Bone marrow (tissue), 2 donors: ENCODE measurements at places on chromosomes 5 and 9.

DNA sequence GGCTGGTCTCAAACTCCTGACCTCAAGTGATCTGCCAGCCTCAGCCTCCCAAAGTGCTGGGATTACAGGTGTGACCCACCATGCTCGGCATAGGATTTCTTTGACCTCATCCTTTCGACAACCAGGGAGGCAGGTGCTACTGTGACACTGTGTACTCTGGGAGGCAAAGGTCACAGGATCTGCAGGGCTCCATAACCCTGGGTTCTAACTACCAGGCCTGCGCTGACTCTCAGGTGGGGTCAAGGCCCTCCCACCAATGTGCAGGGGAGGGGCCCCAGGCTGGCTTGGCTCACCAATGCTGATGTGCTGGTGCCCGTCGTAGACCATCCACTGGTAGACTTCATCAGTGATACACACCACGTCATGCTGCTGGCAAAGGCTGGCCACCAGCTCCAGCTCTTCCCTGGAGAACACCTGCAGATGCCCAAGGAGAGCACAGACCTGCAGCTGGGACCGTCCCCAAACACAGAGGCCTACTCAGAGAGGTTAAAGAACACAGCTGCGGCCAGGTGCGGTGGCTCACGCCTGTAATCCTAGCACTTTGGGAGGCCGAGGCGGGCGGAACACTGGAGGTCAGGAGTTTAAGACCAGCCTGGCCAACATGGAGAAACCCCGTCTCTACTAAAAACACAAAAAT lies 7.0 kb upstream of the SPOUT1 start:
- no peak for DNase-seq

DNA sequence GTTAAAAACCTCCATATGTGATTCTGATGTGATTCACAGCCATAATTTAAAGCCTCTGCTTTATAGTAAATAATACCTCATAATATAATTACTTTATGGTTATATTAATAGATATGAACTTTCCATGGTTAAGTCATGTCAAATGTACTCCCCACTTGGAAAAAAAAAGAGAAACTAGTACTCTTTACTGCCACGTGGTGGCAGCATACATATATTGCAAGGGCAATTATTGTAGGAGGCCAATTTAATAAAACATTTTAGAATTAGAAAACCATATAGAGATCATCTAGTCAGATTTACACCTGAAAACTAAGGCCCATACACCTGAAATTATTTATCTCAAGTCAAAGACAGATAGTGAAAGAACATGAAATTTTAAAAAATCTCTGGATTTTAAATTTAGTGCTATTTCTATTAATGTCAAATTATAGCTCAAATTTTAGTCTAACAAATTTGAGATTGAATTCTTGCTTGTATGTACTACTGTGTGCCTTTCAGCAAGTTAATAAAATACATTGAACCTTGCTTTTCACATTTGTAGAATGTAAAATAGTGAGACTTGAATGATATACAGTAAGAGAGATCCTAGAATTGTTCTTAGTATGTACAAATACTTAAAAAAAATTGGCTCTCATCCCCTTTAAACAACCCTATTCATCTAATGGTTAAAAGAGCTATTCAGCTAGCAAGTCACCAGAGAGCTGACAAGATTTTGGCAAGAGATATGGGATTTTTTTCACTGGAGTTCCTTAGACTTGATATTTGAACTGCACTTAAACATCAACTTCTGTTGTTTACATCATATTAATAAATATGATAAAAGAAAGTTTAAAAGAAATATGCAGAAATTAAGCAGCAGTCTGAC lies 603.8 kb downstream of the TLE4 start:
- DNase-seq: no peak

DNA sequence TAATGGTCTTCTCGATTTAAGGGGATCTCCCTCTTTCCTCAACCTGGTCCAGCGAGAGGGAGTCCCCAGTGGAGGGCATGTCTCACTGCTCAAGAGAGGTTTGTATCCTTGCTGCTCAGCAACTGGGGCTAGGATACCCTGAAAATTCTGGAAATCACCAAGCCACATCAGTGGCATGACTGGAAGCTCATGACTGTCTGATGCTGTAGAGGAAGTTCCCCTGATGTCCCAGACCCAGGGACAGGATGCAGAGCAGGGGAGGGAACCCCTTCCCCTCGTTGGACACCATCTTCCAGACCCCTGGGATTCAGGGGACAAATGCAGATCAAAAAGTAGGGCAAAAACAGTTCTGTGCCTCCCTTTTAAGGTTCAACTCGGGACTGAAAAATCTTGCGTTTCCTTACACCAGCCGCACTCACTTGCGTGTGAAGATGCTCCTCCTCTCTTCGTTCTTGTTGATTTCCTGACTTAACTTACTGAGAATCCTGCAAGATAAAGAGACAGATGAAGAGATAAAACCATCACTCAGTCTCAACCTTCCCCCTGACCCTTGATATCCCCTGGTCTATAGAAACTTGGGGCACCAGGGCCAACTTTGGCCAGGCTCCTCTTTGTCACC lies 22.1 kb downstream of the LCP2 start:
- DNase-seq: no peak

GRCh38 chr5:173707392-173707791 lies 90.9 kb upstream of the BOD1 start:
- DNase-seq: no peak

DNA sequence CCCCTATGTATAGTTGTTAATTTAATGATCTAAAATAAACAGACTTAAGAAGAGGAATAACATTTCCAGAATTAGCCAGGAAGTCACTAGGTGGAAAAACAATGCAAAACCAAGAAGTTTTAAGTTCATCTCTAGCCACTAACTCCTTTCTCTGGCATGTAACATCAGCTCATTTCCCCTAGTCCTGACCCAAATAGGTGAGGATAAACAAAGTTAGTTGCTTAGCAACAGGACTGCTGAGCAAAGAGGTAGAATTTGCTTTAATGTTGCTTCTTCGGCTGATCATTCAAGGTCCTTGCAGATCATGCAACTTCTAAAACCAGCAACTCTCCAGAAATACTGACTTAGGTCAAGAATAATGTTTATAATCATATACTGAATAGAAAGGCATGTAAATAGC lies 675.8 kb downstream of the CETN3 start:
- DNase-seq: no peak

DNA sequence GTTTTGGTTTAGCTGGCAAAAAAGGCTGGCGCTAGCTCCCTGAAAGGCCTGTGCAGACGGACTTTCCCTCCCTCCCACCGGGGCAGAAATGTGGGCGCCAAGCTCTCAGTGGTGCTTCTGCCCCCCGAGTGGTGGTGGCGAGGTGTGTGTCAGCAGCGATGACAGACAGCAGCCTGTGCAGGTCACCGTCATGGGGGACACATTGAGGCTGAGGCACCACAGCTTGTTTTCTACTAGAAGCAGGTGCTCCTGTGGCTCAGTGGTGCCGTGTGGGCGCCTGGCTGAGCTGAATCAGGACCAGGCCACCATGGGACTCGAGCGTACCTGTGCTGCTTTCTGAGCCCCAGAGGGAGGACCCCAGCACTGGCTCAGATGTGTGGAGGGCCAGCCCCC lies 6.2 kb downstream of the WNK2 start:
- no peak for DNase-seq

DNA sequence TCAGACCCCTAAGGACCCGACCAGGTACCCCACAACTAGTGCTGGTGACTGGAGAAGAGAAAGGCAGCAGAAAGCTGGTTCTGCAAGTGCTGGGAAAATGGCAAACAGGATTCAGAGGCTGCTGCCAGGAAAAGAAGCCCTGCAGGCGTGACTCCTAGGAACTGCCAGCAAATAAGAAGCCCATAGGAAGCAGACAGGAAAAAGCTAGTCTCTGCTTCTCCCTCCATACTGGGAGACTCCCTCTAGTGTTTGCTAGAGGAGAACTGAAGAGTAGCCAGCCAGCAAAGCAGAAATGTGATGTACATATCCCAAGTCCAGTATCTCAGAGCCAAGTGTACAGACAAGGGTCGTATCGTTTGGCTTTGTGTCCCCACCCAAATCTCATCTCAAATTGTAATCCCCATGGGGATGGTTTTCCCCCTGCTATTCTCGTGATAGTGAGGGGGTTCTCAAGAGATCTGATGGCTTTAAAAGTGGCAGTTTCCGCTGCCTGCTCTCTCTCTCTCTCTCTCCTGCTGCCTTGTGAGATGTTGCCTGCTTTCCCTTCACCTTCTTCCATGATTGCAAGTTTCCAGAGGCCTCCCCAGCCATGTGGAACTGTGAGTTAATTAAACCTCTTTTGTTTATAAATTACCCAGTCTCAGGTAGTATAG lies 38.1 kb upstream of the TUSC1 start:
- no peak for DNase-seq

DNA sequence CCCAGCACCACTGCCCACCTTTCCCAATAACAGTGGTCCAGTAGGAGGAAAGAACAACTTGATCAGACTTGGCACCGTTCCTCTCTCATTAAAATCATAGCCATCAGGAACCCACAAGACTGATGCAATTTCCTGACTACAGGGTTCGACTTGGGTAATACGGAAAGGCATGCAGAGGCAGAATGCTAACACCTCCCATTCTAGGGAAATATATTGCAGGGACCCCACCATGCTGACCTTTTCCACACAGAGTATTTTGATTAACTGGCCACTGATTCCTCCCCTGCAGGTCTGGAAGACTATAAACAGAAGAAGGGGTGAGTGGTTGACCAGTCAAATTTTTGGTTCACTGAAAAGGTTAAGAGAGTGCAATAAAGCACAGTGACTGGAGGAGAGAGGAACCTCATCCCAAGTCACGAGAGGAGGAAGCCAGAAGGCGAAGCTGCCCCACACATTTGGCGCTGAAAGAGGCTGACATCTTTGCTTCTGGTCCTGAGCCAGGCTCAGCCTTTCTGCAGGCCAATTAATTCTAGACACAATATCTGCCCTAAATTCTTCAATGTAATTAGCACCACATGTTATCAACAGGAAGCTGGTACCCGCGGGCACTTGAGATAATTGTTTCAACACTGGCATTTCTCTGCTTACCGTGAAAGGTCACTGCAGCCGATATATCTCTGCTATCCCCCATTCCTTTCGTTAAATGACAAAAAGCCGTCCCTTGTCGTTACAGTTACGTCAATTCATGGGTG lies 64.7 kb upstream of the SPOCK1 start:
- DNase-seq: no peak

GRCh38 chr5:73302797-73303147 lies 129.8 kb downstream of the TMEM174 start:
- DNase-seq: no peak

- no peak for DNase-seq
Observed at GRCh38 chr9:36656842-36657241, 84.1 kb downstream of the MELK start.

DNA sequence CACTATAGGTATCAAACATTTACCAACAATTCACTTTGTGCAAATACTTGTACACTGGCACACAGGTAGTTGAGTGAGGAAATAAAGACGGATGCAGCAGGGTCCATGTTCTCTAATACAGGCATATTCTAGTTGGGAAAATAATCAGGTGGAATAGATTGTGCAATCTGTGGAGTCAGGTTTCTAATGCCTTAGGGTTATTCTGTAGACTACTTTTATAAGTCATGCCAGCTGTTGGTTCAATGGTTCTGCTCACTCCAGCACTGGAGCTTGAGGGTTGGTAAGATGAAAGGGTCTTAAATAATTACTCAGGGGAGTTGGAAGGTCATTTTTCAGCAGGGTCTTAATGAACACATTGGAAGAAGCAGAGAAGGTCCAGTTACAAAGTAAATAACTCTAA lies 690.3 kb upstream of the DMAC1 start:
- no peak for DNase-seq

- peak; percentile 12 for DNase-seq
Observed at GRCh38 chr9:114805670-114806525, at the start of gene TNFSF15. Gene TNFSF15, minus strand, starts transcription at chr9:114806039. Its CDS starts 27 bp downstream, at chr9:114806012.

DNA sequence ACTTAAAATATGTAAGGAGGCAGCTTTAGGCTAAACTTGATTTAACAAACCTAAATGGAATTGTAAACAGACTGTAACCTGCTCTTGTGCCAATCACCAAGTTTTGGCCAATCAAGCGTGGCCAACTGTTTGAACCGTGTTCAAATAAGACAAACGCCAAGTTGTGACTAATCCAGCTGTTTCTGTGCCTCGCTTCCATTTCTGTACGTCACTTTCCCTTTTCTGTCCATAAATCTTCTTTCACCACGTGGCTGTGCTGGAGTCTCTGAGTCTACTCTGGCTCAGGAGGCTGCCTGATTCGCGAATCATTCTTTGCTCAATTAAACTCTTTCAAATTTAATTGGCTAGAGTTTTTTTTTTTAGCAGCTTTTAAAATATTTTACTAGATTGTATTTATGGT lies 71.3 kb downstream of the LIX1 start:
- peak; percentile 45 for DNase-seq

DNA sequence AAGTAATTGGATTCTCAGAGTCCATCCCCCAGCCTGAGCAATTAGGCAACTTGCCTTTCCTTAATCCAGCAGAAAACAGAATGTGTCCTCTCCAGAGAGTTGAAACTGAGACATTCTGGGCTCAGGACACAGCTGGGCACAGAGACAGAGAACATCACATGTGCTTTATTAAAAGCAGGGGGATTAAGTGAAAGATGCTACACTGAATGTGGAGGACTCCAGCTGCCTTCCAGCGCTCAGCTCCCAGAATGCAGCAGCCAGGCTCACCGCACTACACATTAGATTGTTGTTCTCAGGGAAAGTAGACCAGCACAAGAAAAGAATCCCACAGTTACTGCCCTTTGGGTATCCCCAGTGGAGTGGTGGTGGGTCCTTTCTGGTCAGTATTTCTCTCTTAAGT lies 141.6 kb upstream of the IL12B start:
- DNase-seq: no peak

- DNase-seq: no peak
Observed at GRCh38 chr9:32292611-32293010, 91.8 kb upstream of the ACO1 start.

DNA sequence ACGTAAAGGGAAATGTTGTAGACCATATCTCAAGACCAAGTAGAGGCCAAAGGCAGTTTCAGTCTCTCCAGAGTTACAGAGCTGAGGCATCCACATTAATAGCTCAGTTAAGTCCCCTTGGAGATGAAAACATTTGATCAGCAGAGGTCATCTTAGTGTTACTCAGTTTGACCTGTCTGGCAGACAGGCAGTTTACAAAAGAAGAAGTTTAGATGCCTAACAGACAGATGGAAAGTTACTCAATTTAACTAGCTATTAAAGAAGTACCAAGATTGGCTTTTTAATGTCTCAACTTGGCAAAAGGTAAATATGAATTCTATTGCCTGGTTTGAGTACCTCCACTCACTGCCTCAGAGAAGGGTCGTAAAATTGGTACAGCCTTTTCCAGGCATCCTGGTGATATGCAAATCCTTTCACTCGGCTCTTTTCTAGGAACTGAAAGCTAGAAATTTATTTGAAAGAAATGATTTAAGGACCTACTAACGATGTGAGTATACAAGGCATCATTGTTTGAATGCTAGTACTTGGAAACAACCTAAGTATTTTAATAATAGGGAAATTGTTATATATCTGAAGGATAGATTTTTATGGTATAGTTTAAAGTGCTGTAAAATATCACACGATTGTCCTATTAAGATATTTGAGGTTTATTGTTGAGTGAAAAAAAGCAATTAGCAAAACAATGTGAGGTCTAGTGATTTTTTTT lies 14.8 kb downstream of the ACO1 start:
- no peak for DNase-seq

GRCh38 chr5:13708906-13709305 lies 235.6 kb downstream of the DNAH5 start:
- no peak for DNase-seq

GRCh38 chr5:138369706-138370105 lies 17.2 kb downstream of the KDM3B start:
- DNase-seq: peak; percentile 57

GRCh38 chr9:138103849-138104206 lies 226.2 kb downstream of the CACNA1B start:
- no peak for DNase-seq
